Occipital lobe (tissue), 3 donors: ENCODE measurements at places on chromosomes 5 and 9.

GRCh38 chr5:124060413-124061067 is 548.6 kb downstream of the CSNK1G3 start:
- DNase-seq = no peak

GRCh38 chr9:97857606-97858392 is 4.8 kb downstream of the FOXE1 start:
- DNase-seq = no peak

DNA sequence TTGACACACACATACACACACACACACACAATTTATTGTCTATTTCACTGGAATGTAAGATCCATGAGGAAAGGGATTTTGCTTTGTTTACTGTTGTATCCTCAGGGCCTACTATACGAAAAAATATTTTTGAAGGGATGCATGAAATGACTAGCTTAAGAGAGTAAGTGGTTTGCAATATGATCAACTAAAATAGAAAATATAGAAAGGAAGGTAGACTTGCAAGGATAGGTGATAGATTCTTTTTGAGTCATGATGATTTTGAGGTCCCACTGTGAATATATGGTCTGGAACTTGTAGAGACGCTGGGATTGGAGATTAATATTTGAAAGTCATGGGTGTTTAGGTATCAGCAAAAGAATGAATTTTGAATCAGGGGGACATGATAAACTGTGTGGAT is 28.9 kb upstream of the OTULIN start:
- no peak for DNase-seq

GRCh38 chr9:93591301-93592007 is 15.1 kb downstream of the PHF2 start:
- DNase-seq = no peak

- no peak for DNase-seq
These were observed 63.7 kb downstream of the SHOC1 start for GRCh38 chr9:111730937-111731567.
